ENCODE measurements at places on chromosomes 6 and 20.

GRCh38 chr6:21188505-21189223, 404.9 kb upstream of the SOX4 start:
- no peaks in the 10 kb centered on the region for H3K27me3 ChIP-seq
- no peak for DNase-seq
- no peak overlapping the region for H3K4me3 ChIP-seq
- H3K4me1 ChIP-seq: no peaks in the 10 kb centered on the region

DNA sequence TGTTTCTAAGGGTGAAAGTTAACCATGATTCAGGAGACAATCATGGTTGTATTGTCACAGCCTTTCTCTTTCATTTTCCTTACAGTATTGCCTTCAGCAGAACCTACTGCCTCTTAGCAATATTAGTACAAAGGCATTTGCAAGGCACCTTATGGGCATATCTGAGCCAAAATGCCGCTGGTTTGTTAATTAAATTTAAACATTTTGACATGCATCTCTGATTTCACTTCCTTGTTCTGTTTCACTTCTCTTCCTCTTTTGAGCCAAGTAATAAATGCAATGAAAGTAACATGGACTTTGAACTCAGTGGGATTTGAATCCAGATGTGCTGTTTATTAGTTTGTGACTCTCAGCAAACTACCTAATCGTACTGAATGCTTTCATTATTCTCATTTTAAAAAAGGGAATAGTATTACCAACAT, 467.4 kb upstream of the CITED2 start:
- no peaks in the 10 kb centered on the region for H3K27me3 ChIP-seq
- peaks cover 4% of the 10 kb centered on the region for H3K4me1 ChIP-seq
- no peak overlapping the region for H3K4me3 ChIP-seq
- no peak for DNase-seq
- peak overlapping the region; percentile 77 for H3K27ac ChIP-seq

GRCh38 chr6:108666656-108667260, 106.0 kb downstream of the FOXO3 start:
- H3K4me1 ChIP-seq: no peaks in the 10 kb centered on the region
- H3K4me3 ChIP-seq: no peak overlapping the region
- H3K27me3 ChIP-seq: no peaks in the 10 kb centered on the region
- DNase-seq: no peak

- no peak for DNase-seq
- H3K27ac ChIP-seq: peak overlapping the region; percentile 73
- peaks cover 9% of the 10 kb centered on the region for H3K4me1 ChIP-seq
- H3K27me3 ChIP-seq: no peaks in the 10 kb centered on the region
Observed at GRCh38 chr6:107735906-107736635, 88.0 kb downstream of the SCML4 start.

- H3K27ac ChIP-seq: no peak overlapping the region
- no peaks in the 10 kb centered on the region for H3K27me3 ChIP-seq
- no peak for DNase-seq
- no peaks in the 10 kb centered on the region for H3K36me3 ChIP-seq
- H3K4me3 ChIP-seq: no peak overlapping the region
Observed at GRCh38 chr6:138341176-138341575, 36.5 kb upstream of the SMIM28 start.

DNA sequence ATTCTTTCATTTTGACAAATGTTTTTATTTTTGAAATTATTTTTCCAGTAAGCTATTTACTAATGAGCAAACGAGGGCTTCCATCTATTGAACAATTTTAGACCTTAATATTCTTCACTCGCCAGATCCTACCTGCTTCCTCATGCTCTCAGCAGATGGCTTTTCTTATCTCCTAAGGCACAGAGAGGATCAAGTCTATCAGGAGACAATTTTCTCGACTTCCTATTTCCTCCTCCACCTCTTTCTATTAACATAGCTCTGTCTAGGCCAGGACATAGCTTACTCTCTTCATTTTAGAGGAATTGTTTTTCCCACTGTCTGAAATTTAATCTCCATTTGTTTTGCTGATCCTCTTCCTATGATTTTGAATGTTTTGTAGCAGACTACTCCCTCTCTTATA, 87.0 kb upstream of the MAN1A1 start:
- DNase-seq: no peak
- no peak overlapping the region for H3K4me3 ChIP-seq
- H3K4me1 ChIP-seq: no peaks in the 10 kb centered on the region
- no peaks in the 10 kb centered on the region for H3K27me3 ChIP-seq

GRCh38 chr6:14281811-14282660, 164.5 kb downstream of the CD83 start:
- no peaks in the 10 kb centered on the region for H3K36me3 ChIP-seq
- DNase-seq: no peak
- no peaks in the 10 kb centered on the region for H3K4me1 ChIP-seq

- no peak overlapping the region for H3K4me3 ChIP-seq
- no peaks in the 10 kb centered on the region for H3K27me3 ChIP-seq
- peak; percentile 53 for DNase-seq
- no peaks in the 10 kb centered on the region for H3K36me3 ChIP-seq
Observed at GRCh38 chr6:4615891-4616290, 160.3 kb upstream of the CDYL start.

DNA sequence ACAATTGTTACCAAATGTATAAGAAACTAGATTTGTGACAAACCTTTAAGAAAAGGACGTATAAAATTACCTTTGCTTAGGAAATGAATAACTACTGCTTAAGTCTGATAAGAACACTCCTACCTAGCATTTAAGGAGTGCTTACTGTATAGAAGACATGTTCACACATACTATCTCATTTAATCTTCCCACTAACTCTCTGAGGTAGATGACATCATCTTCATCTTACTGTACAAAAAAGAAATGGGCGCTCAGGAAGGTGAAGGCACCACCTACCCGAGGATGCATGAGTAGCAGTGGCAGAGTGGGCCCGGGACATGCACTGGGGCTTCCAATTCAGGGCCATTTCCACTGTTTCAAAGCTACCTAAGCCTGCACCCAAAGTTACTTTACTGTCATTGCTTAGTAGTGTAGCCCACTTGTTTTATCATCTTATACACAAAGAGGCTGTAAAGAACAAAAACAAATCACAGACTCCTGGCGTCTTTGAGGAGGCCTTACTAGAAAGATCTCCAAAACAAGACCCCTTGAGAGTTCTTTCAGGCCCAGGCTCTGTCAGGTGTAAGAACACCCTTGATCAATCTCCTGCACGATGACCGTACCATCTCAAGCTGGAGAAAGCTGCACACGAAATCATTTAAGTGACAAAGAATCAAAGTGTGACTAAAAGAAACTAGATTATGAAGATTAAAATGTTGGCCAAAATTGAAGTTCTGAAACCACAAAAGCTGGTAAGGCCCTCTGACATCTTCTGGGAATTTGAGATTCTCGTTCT, 128.0 kb downstream of the INSM1 start:
- no peaks in the 10 kb centered on the region for H3K36me3 ChIP-seq
- DNase-seq: no peak
- no peaks in the 10 kb centered on the region for H3K4me1 ChIP-seq
- H3K27ac ChIP-seq: no peak overlapping the region
- H3K4me3 ChIP-seq: no peak overlapping the region

DNA sequence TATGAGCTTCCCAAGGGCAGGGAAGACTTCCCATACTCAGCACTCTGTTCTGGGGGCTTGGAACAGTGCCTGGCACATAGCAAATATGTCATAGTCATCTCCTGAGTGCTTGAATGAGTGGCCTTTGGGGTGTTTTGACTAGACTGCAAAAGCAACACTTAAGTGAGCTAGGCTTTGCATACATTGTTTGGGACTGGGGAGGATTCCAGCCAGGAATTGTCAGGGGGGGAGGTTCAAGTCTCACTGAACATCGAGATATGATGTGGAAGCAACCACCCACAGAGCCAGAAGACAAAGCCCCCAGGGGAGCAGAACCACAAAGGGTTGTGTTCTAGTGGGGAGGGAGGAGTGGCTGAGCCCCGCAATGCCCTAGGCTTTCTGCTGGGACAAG, 98.4 kb downstream of the SYCP2 start:
- H3K36me3 ChIP-seq: no peaks in the 10 kb centered on the region
- DNase-seq: no peak
- no peaks in the 10 kb centered on the region for H3K4me1 ChIP-seq
- H3K27me3 ChIP-seq: no peaks in the 10 kb centered on the region

DNA sequence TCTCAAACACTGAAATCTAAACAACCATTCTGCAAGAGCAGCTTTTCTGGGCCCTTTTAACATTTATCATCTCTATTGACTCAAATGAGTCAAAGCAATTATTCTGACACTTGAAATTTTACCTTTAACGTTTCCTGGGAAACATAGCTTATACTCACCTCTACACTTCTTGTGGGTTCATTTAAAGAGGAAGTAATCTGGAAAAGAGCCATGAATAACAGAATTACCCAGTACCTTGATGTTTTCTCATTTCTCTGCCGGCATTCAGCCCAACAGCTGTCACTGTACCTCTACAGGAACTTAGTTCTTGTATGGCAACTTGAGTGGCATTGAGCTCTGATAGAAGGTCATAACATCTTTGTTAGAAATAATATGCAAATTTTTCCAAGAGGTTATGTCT, 272.2 kb downstream of the KCNQ5 start:
- H3K4me1 ChIP-seq: no peaks in the 10 kb centered on the region
- DNase-seq: no peak
- no peaks in the 10 kb centered on the region for H3K36me3 ChIP-seq
- no peak overlapping the region for H3K27ac ChIP-seq

- no peak overlapping the region for H3K27ac ChIP-seq
- DNase-seq: no peak
- no peaks in the 10 kb centered on the region for H3K4me1 ChIP-seq
- no peaks in the 10 kb centered on the region for H3K27me3 ChIP-seq
Observed at GRCh38 chr6:62479697-62480220, 193.7 kb upstream of the KHDRBS2 start.

DNA sequence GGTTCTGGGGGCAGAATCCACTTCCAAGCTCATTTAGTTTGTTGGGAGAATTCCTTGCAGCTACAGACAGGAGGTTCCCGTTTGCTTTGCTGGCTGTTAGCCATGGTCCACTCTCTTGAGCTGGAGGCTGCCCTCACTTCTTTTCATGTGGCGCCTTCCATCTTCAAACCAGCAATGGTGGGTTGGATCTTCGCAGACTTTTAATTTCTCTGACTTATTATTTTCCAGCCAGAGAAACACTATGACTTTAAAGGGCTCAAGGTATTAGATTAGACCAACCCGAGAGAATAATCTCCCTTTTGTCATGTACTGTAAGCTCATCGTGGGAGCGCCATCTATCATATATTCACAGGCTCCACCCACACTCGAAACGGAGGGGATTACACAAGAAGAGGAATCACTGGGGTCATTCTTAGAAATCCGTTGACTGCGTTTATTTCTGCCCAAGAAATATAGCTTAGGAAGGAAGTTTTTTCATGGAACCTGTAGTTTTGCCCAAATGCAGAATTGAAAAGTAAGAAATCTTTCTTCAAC, 38.9 kb downstream of the SAMD5 start:
- no peak for DNase-seq
- H3K4me1 ChIP-seq: no peaks in the 10 kb centered on the region
- no peak overlapping the region for H3K27ac ChIP-seq
- no peaks in the 10 kb centered on the region for H3K36me3 ChIP-seq
- H3K27me3 ChIP-seq: no peaks in the 10 kb centered on the region
- no peak overlapping the region for H3K4me3 ChIP-seq

GRCh38 chr6:27962506-27962905, 5.5 kb downstream of the OR2B6 start:
- no peak overlapping the region for H3K27ac ChIP-seq
- no peak for DNase-seq
- no peaks in the 10 kb centered on the region for H3K4me1 ChIP-seq
- H3K36me3 ChIP-seq: no peaks in the 10 kb centered on the region

DNA sequence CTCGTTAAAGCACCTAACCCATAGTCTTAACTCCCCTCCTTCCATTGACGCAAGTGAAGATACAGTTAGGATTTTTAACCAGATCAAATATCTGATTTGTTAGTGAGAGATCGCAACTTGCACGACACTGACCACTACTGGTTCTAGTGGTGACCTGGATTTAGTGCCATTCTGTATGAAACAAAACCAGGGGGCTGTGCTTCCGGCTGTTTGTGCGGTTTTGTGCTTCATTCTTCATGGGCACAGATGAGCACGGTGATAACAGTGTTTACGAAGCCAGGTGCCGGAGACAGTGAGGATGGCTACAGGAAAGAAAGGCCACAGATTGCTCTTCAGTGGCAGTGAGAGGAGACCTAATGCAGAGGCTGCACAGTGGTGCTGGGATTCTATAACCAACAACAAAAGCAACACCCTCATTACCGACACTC, 75.5 kb downstream of the NOL4L start:
- peak; percentile 73 for DNase-seq
- H3K4me1 ChIP-seq: peaks cover 7% of the 10 kb centered on the region
- no peaks in the 10 kb centered on the region for H3K27me3 ChIP-seq
- no peaks in the 10 kb centered on the region for H3K36me3 ChIP-seq

DNA sequence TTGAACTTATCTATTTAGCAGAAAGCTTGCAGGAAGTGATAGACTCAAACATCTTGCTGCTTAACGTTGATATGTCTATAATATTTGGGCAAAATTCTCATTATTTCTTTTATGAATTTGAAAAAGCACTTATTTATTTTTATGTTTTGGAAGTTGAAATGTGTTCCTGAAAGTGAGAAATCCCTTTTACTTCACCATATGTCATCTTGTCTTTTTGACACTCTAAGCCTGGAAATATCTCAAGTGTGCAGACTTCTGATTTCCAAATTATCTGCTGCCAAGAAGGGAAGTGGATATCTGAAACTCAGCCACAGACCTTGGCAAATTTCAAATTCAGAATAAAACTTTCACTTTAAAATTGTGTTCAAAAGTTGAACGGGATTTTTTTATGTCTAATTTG, 368.7 kb upstream of the MANEA start:
- H3K4me3 ChIP-seq: no peak overlapping the region
- H3K36me3 ChIP-seq: no peaks in the 10 kb centered on the region
- no peak for DNase-seq
- no peaks in the 10 kb centered on the region for H3K4me1 ChIP-seq
- H3K27ac ChIP-seq: no peak overlapping the region

DNA sequence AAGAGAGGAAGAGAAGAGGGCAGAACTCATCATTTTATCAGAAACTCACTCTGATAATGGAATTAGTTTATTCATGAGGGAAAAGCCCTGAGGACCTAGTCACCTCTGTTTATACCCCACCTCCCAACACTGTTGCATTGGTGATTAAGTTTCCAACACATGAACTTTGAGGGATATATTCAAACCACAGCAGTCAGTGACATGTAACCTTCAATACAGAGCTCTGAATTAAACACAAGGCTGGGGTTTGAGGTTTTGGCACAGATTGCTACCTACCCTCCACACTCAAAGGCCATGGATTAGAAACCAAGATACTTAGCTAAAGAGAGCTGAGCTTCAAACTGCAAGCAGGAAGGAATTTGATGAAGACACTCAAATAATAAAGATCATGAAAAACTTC, 48.5 kb upstream of the MOCS1 start:
- DNase-seq: no peak
- no peaks in the 10 kb centered on the region for H3K36me3 ChIP-seq

Data from Peyer's patch (tissue), 4 donors.